ENCODE measurements at places on chromosomes 13 and 19.

GRCh38 chr13:75512253-75512652 is 25.4 kb downstream of the COMMD6 start:
- DNase-seq, result no peak

- no peak for DNase-seq
These were observed 6.6 kb downstream of the ACP4 start for GRCh38 chr19:50796634-50797428.

- no peak for DNase-seq
These were observed 2494.2 kb upstream of the PCDH20 start for GRCh38 chr13:63909726-63910375.

DNA sequence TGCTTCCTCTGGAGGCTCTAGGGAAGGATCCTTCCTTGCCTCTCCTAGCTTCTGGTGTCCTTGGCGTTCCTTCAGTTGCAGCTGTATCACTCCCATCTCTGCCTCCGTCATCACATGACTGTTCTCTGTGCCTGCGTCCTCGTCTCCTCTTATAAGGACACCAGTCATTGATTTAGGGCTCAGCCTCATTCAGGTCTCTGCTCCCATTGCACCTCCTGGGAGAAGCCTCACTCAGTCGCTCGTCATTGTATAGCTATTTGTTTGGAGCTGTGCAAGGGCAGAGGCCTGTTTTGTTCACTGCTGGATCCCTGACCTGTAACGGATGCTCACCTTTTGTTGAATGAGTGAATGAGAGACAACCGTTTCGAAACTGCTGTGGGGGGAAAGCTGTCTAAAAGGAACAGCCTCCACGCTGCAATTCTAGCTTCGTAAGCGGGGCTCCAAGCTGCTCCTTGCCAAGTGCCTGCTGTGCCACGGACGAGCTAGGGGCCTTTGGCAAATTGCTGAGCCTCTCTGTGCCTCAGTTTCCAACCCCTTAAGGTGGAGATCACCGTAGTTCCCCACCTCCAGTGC is 17.2 kb downstream of the BRSK1 start:
- DNase-seq, result no peak

DNA sequence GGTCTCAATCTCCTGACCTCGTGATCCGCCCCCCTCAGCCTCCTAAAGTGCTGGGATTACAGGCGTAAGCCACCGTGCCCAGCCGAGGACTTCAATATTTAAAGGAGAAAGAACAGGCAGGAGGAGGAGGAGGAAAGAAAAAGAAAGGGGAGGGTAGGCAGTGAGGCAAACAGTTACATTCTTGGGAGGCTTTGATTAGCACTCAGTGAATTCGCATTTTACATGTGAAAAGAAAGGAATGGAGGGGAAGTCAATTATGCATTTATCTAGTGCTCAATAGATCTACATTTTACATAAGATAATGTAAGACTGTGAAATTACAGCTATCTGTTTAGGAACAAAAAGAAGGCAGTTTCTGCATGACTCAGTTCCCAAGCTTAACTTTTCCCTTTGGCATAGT is 30.9 kb upstream of the CXCL17 start:
- DNase-seq, result no peak

GRCh38 chr19:30376272-30376671 is 4.1 kb downstream of the ZNF536 start:
- no peak for DNase-seq

- DNase-seq, result no peak
These were observed 168.6 kb downstream of the ITGBL1 start for GRCh38 chr13:101621099-101621498.

DNA sequence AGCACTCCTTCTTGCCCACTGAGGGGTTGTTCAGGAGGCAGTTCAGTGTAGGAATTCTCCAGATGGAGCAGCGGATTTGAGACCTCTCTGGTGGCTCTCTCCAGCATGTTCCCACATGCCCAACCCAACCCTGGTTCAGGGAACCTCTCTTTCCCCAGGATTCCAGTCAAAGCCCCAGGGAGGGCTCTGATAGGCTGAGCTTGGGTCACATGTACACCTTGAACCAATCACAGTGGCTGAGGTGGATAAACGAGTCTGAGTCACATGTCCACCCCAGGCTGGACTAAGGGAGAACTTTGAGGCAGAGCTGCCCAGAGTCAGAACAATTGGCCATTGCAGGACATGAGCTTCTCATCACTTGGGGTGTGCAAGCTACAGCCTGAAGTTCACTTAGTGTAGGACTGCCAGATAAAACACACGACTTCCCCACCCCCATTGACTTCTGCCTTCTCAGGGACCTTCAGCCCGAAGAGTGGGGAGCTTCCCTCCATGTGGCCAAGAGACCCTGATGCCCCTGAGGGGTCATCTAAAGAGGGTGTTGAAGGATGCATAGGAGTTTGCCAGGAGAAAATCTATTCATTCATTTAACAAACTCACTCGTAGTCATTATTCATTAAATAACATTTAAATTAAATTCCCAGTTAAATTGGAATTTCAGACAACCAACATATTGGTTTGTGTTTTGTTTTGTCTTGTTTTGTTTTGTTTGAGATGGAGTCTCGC is 4.0 kb upstream of the MAST3 start:
- no peak for DNase-seq

- no peak for DNase-seq
These were observed 965 bp upstream of the EIF3G start for GRCh38 chr19:10120538-10121189.

DNA sequence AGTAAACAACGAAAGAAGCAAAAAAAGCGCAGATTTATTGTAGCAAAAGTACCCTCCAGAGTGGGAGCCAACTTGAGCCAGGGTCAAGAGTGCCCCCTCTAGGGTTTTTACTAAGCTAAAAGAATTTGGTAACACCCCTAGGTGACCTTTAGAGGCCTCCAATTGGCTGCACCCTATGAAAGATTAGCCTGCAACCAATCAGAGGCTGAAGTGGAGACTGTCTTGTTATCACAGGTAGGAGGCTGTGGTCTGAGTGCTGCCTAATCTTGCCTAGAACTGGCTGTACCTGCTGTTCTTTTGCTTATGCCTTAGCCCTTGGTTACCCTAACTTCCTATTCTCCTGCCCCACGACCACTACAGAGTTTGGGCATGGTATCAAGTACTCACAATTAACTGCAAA is 38.3 kb downstream of the ANKRD10 start:
- no peak for DNase-seq

DNA sequence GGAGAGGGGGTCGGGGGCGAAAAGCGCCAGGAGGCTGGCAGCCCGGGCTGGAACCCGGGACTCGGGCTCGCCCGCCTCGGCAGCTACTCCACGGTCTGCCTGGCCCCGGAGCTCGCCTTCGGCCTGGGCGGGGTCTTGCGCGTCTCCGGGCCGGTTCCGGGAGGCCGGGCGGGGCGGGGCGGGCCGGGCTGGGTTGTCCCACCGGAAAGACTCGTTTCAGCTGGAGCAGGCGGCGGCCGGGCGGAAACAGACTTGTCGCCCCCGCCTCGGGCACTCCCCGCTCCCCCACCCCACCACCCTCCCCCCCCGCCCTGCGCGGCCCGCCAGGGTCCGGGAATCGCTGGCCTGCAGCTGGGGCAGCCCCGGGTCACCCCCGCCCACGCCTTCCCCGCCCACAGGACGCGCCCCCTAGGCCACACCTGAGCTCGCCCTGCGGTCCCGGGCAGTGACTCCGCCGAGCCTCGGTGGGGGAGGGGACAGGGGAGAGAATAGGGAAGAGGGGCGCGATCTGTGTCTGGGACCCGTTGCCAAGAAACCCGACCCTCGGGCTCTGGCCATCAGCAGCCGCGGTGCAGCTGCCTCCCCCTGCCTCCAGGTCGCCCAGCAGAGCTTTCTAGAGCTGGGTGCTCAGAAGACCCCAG is 109.4 kb downstream of the KCTD15 start:
- DNase-seq, result no peak

DNA sequence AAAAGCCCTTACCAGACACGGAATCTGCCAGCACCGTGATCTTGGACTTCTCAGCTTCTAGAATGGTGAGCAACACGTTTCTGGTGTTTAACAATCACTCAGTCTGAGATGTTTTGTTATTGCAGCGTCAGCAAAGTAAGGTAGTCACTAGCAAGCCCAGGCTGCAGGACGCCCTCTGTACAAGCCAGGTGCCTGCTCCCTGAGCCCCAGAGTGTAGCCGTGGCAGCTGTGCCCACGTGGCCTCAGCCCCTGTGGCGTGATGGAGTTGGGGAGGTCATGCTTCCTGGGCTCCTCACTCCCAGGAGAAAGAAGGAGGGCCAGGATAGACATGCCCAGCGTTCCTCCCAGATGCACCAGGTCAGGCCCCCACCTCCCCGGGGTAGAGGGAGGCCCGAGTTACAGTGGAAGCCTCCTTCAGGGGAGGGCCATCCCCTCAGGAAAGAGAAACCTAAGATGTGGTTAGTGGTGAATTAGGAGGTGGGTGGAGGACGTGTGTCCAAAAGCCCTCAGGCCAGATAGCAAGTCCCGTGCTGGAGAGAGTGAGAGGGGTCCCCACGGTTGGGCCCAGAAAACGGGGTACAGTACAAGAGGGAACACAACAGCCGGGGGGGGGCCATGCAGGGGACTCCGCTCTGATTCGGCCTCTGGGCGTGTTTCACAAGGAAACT is 169.6 kb upstream of the SOX1 start:
- no peak for DNase-seq

- peak; percentile 81 for DNase-seq
These were observed 41.0 kb downstream of the PDE4A start for GRCh38 chr19:10461047-10461949.

DNA sequence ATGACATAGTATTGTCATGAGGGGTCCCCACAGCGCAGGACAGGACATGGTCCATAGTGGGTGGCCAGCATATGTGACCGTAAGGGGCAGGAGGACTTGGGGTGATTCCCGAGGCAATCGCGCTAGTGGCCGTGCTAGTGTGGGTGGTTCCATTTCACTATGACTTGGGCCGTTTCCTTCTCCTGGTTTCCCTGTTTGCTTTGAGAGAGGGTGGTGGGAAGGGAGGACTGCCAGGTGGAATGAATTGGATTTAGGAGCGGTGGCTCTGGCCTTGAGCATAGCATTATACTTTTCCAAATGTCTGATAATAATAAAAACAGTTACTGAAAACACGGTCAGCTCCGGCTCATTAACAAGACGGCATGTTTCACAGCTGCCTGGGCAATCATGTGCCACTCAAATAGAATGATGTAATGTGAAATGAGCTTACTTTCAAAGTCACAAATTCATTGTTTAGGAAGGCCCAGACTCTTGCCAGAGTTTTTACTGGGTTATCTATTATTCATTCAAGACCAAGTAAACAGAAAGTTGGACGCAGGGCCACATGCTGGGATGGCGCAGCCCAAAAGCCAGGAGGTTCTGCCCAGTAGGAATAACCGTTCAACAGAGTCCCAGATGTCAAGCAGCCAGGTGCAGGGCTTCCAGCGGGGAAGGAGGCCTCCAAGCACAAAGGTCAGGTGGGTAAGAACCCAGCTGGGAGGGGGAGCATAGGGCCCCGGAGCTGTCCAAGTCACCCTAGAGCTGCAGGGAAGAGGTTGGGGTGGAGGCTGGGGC is 19.6 kb upstream of the SLC15A1 start:
- no peak for DNase-seq

GRCh38 chr19:55624109-55625003 is at the start of gene ZNF784:
ZNF784 (minus strand) TSS chr19:55624566; CDS start chr19:55624561, 5 bp downstream.
- DNase-seq, result peak; percentile 91

DNA sequence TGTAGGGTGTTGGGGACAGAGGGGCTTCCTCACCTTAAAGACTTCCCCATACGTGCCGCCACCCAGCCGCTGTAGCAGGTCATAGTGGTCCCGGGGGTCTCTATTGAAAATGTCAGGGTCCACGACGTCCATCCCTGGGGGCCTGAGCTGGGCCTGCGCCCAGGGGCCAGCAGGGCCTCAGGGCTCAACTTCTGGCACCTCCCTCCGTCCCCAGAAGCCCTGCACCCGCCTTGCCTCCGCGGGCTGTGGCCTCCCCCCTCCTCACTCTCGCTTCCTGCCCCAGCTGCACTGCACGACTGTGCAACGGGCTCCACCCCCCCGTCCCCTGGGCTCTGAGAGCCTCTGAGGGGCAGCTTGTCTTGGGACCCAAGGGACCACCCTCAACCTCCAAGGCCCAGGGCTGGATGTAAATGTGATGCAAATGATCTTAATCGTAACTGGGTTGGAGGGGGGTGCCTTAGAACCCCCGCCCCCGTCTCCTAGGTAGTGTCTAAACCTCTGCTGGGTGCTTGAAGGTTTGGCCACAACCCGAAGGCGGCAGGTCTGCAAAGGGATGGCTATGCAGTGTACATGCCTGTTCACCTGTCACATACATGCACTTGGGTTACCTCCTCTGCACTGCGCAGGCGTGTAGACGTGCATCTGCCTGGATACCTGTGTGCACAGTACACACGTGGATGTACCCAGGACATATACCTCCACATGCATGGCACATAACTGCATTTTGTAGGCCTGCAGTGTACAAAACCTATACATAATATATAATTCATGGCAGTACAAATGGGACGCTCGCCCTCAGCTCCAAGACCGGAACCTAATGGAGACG is at the start of gene MAP4K1:
Gene MAP4K1 (minus strand): TSS at position 190 of the 826 bp plus-strand sequence. CDS start 58 bp downstream, at position 132.
- peak; percentile 45 for DNase-seq

DNA sequence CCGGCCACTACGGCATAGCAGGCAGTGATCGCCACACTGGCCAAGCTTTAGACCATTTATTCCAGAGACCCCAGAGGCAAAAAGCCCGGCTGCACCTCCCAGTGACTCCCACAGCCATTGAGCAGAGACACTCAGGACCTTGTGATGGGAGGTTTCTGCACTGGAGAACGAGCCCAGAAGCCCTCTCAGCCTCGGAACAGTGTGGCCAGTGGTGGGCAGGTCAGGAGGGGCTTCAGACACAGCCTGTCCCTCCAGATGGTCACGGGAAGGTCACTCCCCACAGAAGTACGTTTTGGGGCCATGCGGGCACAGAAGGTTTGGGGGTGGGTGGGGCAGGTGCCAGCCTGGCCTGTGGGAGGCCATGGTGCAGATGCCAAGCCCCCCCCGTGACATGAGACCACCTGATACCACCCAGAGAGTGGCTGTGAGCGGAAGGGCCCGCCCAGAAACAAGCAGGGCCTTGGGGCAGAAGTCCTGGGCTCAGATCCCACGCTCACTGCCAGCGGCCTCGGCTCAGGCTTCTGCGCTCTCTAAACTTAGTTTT is 599 bp upstream of the F10 start:
- no peak for DNase-seq
